Femur (tissue), 1 donor: ENCODE measurements at places on chromosomes 7 and 10.

- no peak for DNase-seq
Measured at GRCh38 chr7:73701357-73701995, 18.0 kb downstream of the STX1A start.

- DNase-seq, result peak; percentile 84
Measured at GRCh38 chr10:113060201-113061053, 110.4 kb downstream of the TCF7L2 start.

GRCh38 chr10:104120903-104121484, 977 bp upstream of the SFR1 start:
- DNase-seq, result peak; percentile 94

GRCh38 chr10:129745186-129745750, 218.8 kb downstream of the EBF3 start:
- DNase-seq, result peak; percentile 10

- DNase-seq, result no peak
Measured at GRCh38 chr10:47438857-47439474, 44.9 kb downstream of the ANXA8 start.

- no peak for DNase-seq
Measured at GRCh38 chr7:135704074-135704473, 23.9 kb downstream of the SLC13A4 start.

GRCh38 chr10:7553531-7553930, 113.2 kb downstream of the ITIH5 start:
- no peak for DNase-seq

GRCh38 chr10:63105225-63106110, 27.7 kb upstream of the NRBF2 start:
- DNase-seq, result no peak

DNA sequence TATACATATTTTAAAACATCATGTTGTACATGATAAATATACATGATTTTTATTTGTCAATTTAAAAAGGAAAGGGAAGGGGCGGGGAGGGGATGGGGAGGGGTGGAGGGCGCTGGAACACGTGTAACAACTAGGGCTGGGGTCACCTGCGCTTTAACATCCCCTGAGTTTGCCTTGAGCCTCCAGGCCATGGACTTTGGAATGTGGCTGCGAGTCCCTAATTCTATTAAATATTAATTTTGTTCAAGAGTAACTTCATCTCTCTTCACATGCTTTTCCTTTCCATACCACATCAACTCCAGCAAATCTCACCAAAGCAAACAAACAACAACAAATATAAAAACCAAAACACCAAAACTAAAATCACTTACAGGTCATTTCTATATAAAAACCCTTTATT, 10.6 kb downstream of the IFIT5 start:
- no peak for DNase-seq

DNA sequence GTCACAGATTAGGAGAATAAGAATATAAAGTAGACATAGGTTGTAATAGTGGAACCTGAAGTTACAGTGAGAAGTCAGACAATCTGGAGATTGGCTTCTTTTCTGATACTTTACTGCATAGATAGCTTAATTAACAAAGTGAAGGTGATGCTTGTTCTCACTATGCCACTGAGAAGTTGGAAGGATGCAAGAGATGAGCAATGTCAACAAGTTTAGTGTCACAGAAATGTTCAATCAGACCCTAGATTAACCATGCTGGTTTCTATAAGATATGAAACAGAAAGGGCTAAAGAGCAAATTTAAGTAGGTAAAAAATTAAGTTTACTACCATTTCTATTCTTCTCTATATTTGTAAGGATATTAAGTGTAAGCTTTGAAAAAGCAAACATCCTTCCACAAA, 838.6 kb upstream of the SORCS1 start:
- no peak for DNase-seq

DNA sequence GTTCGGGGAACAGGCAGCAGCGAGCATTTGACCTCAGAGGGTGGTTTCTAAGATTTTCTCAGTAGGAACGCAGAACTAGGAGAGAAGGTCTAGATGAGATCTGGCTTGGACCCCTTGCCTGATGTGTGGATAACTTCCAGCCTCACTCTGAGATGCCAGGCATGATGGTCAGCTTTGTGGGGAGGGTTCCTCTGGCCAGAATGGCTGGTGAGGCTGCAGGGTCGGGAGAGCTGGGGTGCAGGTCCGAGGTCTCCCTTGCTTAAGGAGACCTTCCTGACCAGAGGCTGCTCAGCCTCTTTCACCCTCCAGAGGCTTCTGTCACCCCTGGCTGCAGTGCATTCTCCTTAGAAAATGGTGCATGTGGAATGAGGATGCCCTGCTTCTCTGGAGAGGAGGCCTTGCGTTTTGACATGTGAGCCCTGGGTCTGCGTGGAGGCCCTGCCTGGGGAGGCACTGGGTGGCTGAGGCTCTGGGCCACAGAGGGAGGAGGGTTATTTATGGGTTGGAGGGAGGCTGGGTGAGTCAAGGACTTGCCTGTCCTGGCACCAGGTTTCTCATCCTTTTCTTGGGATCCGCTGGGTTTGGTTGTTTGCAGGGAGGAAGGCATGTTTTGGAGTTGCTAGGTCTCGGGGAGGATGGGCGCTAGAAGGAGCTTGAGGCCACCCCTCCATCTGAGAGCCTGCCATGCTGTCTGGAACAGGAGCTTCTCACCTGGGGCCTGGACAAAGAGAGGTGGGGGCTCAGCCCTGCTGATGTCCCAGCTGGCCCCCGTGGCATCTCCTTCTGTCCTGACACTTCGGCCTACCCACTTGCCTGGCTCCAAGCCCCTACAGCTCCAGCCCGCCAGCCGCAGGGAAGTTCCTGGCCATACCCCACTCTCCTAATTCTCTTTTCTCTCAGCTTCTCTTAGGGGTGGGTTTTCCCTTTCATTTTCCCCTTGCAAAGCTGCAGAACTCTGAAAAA, 3.9 kb downstream of the FAM241B start:
- no peak for DNase-seq

GRCh38 chr7:123745437-123745836, 3.4 kb downstream of the WASL start:
- DNase-seq, result no peak

GRCh38 chr7:30445770-30446169, 32.8 kb downstream of the NOD1 start:
- DNase-seq, result peak; percentile 74

DNA sequence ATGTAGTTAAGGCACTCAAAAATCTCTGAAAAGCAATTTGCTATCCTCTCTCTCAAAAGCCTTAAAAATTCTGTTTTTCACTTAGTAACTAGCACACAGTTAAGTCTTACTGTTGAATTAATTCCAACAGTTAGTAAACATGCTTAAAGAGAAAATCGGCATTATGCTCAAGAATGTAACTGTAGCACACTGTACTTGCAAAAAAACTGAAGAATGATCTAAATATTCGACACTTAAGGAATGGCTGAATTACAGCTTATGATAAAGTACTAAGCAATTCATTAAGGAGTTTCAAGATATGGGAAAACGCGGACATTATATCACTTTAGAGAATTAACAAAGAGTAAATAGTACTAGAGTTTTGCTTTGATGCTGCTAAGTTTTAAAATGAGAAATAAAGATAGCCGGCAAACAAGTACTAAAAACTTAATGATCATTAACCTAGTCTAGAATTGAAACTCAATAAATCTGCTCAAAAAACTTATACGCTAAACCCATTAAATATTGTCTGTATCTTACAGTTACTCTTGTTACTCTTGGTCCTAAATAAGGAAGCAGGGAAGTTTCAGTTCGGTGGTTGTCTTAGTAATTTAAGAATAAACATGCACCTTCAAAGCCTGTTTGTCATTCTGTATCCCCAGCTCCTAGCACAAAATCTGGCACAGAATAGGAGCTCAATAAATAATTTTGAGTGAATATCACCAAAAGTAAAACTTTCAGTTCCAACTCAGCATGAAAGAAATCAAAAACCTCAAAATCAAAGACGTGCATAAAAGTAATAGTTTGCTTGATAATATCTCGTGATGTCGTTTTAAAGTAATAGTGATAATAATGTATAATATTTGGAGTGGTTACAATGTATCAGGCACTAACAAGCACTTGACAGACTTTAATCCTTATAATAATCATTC, 1.2 kb downstream of the TRDMT1 start:
- DNase-seq, result no peak

DNA sequence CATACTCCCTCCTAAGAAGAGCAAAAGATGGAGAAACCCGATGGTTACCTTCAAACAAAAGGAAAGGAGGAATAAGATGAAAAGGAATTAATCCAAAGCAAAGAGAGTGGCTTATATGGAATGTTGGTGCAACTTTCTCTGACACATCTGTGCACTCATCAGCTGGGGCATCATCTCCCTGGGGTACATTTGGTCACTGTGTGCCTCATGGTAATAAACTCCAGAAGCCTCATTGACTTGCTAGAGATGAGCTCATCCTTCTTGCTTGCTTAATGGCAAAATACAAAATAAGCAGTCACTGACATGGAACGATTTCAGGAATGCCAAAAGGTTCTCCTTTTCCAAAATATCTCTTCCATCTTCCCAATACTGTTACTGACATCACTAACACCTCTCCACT, 22.5 kb downstream of the CAV1 start:
- no peak for DNase-seq

DNA sequence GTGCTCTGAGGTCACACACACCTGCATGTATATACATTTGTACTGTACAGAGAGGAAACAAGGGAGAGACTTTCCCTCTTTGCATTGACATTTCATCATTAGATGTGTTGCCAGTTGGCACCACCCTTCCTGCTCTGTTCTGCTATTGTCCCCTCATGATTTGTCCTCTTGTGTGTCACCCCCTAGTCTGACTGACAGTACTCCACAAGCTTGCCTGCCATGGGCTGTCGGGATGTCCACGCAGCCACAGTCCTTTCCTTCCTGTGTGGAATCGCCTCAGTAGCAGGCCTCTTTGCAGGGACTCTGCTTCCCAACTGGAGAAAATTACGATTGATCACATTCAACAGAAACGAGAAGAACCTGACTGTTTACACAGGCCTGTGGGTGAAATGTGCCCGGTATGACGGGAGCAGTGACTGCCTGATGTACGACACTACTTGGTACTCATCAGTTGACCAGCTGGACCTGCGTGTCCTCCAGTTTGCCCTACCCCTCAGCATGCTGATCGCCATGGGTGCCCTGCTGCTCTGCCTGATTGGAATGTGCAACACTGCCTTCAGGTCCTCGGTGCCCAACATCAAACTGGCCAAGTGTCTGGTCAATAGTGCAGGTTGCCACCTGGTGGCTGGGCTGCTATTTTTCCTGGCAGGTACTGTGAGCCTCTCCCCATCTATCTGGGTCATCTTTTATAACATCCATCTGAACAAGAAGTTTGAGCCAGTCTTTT, 9.4 kb downstream of the CLDN12 start:
- no peak for DNase-seq

DNA sequence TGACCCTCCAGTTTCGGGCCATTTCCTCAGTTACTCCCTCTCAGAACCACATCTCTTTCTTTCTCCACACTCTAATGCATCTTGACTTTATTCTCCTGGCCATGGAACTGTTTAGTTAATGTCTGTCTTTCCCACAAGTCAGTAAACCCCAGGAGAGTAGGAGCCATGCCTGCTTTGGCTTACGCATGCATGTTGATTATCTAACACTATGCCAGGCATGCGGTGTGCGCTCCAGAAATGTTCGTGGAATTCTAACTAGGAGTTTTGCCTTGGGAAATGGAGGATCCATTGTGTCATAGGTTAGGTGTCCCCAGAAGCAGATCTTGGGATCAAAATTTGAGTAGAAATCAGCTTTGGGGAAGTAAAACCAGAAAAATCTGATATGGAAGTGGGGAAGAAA, 308.9 kb downstream of the GRID1 start:
- DNase-seq, result no peak

GRCh38 chr10:124612611-124613498, 131.3 kb downstream of the FAM53B start:
- DNase-seq, result peak; percentile 55

DNA sequence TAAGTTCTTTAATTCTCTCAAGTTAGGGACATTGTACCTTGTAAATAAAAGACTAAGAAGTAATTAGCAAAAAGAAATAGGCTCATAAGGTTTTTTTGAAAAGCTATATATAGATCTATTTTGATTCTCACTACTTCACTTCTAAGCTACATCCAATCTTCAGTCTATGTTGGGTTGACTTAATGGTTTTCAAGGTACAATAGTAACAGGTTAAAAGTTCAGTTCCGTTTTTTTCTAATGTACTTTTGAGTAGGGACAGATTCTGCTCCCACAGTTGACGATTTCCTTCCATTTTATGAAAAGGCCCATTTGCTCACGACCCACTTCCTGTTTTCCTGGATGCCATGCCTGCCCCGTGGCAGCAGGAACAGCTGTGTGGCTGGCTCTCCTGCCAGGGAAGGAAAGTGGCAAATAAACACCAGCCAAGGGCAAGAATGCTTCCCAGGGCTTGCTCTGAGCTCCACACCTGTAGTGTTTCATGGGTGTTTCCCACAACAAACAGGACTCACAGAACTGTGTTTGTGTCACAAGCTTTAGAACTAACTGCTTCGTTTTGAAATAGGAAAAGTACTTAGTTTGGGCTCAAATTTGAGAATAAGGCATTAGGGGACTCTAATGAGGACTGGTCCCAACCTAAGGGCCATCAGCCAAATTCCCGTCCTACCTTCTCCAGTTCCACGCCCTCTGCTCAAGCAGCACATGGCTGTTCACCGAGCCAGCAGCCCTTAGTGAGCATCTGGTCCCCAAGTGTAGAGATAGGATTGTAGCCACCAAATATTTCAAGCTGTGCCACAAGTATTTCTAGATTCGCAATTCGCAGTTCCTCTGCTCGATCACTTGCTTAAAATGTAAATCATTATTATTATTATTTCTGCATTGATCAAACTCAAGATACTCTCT, 240.7 kb downstream of the COBL start:
- no peak for DNase-seq

- no peak for DNase-seq
Measured at GRCh38 chr10:74097776-74098175, 52.9 kb downstream of the AP3M1 start.

DNA sequence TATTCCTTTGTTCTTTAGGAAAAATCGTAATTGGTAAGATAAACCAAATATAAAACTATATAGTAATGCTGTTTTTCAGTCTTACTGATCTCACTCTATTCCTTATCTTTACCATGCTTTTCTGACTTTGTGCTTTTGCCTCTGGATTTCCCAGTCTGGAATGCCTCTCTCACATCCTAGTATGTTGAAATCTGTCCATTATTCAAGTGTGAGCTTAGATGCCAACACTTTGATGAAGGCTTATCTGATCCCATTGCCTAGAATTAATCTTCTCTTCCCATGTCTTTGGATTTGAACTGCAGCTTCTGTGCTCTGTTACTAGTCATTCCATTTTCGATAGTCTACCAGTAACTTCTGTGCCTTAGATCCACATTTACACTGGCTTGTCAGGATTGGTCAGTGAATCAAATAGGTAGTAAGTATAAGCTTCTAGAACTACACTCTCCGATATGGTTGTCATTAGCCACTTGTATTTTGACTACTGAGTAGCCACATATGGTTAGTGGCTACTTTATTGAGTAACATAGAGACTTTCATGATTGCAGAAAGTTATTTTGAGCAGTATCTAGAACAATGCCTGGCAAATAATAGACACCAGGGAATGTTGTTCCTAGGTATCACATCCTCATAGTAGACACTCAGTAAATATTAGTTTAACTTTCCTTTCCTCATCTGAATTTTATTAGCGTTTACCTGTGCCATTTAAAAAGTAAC, 92.9 kb downstream of the BMPR1A start:
- no peak for DNase-seq

- DNase-seq, result no peak
Measured at GRCh38 chr10:127186813-127187212, 9.6 kb downstream of the INSYN2A start.

- no peak for DNase-seq
Measured at GRCh38 chr7:22251281-22251680, 105.7 kb downstream of the RAPGEF5 start.
